ENCODE measurements at places on chromosomes 4 and X.

GRCh38 chr4:147363514-147363913 lies 117.4 kb upstream of the EDNRA start:
- DNase-seq, result no peak

GRCh38 chrX:103742339-103742738 lies 31.6 kb downstream of the TMEM31 start:
- no peak for DNase-seq

DNA sequence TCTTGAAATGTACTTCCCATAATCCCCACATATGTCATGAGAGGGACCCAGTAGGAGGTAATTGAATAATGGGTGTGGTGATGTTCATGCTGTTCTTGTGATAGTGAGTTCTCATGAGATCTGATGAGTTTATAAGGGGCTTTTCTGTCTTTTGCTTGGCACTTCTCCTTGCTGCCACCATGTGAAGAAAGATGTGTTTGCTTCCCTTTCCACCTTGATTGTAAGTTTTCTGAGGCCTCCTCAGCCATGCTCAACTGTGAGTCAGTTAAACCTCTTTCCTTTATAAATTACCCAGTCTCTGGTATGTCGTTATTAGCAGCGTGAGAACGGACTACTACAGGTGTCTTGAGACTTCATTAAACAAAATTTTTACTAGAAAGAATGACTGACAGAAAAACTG lies 323.2 kb downstream of the BMPR1B start:
- no peak for DNase-seq

- no peak for DNase-seq
Observed at GRCh38 chr4:86481440-86481839, 112.7 kb upstream of the PTPN13 start.

DNA sequence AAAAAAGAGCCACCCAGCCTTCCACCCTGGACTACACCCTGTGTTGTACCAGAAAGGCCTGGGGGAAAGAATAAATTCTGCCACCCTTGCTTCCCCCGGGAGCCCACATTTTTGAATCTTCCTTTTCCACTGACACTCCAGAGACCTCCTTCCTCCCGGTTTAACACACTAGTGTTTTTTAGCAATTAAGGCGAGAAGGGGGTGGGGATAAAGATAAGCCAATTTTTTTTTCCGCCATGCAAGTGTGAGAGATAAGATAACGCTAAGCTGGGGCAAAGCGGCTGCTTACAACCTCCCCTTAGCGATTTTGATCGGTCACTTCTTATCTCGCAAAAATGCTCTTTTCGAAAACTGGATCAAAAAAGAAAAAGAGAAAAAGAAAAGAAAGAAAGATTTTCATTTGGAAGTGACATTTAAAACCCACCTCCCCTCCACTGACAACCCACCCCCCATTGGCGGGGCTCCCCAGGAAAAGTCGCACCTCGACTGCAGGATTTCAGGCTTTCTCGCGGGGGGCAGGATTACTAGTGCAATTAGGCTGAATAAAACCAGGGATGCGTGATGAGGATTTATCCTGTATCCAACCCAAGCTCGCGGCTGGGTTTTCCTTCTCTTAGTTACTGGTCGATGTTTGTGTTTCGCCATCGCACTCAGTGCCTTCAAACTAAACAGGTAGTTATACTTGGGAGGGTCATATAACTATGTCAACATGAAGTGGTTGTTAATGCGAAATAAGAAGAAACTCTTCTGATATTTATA lies 6.0 kb upstream of the BCOR start:
- DNase-seq, result no peak

- DNase-seq, result no peak
Observed at GRCh38 chr4:36292556-36293188, 11.3 kb downstream of the DTHD1 start.

- DNase-seq, result no peak
Observed at GRCh38 chr4:177047851-177048174, 255.1 kb upstream of the VEGFC start.

- DNase-seq, result no peak
Observed at GRCh38 chrX:129979207-129979920, 3.1 kb upstream of the BCORL1 start.

GRCh38 chr4:72942565-72942964 lies 127.0 kb downstream of the COX18 start:
- no peak for DNase-seq

- DNase-seq, result no peak
Observed at GRCh38 chrX:94418065-94418464, 744.1 kb downstream of the FAM133A start.

- no peak for DNase-seq
Observed at GRCh38 chr4:162154862-162155540, 8.8 kb downstream of the FSTL5 start.

DNA sequence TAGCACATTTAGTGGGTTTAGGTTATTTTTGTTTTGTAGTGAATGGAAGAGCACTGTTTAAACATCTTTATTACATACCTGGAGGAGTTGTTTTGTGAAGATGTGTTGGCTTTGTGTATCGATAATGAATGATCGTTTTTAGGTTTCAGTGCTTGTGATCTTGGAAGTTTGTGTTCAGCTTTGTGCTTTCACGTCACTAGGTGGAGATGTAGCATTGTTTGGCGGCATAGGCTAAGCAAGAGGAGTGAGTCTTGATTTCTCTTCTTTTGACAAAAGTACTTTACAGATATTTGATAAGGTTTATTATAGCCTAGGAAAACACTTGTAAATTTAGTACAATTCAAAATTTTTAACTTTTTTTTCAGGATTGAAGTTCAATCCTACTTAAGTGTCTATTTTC lies 50.4 kb downstream of the PDK3 start:
- DNase-seq, result no peak

GRCh38 chr4:102598086-102598761 lies 97.1 kb downstream of the NFKB1 start:
- no peak for DNase-seq

DNA sequence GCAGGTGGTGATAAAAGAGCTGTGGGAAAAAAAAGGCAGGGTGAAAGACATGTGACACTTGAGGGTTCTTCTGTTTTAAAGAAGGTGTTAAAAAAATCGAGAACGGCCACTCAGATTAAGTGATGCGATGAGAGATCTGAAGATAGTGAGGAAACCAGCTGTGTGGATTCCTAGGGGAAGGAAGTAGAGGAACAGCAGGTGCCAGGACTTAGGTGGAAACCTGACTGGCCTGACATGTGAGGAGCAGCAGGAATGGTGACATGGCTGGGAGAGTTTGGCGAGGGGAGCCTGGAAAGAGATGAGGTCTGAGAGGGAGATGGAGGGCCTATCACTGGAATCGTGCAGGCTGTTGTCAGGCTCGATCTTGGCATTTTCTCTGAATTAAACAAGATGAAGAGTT lies 55.5 kb downstream of the BMPR1B start:
- no peak for DNase-seq

DNA sequence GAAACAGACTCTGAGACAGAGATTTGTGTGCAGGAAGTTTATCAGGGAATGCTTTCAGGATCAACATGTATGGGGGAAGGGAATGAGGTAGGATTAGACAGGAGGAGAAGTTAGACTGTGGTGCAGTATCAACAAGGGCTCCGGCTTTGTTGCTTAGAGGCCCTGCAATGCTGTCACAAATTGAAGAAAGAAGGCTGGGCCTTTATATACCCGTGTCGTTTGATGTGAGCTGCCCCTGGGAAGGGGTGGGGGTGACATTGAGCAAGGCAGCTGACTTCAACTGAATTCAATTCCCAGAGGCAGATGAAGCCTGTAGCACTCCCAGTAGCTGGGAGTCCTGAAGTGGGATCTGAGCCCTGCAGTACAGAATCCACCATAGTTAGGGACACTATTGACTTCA lies 29.5 kb upstream of the USP9X start:
- DNase-seq, result no peak

- no peak for DNase-seq
Observed at GRCh38 chr4:81723927-81724587, 252.3 kb upstream of the RASGEF1B start.

GRCh38 chr4:184188443-184189400 lies 29.0 kb downstream of the ENPP6 start:
- DNase-seq, result no peak

DNA sequence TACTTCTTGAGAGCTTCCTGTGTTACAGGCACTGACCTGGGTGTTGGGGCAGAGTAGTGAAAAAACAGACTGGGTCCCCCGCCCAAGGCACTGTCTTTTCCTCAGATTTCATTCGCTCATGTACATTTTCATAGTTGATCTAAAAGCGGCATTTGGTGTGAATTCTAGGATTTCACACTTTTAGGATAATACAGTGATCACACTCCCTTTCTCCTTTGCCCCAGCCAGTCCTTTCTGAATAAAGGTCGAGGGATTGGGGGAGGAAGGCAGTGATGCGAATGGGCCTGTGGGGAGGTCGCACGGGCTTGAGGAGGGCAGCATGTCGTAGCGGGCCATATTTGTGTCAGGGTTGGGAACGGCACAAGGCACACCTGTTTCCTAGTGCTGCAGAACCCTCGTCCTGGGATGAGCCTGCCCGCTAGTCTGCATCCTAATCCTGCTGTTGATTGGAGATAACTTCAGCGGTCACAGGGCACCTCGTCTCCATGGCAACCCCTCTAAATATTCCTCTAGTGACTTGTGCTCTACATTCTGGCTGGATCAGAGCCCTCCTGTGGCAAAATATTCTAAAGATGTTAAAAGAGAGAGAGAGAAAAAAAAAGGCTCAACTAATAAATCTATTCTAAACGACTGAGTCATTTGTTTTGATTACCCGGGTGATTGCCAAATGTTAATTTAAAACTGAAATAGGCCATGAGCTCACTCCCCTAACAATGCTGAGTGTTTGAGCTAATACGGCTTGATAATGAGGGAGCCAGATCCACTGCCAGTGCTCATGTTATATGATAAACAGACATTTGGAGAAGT lies 21.8 kb downstream of the FHL1 start:
- no peak for DNase-seq

DNA sequence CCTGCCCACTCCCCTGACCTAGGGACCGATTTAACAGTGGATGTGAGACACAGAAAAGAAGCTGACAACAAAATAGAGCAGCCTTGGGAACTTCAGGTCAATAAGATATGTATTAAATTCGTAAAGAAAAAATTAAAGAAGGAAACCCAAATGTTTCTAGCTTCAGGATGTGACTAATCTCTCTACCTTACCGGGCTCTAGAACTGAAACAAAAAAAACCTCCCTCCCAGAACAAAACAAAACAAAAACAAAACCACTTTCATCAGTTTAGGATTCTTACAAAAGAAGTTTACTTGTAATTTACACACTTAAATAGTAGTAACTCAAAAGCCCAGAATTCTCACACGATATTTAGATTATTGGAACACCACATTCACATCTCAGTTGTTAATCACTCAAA lies 185.8 kb upstream of the RPS6KA3 start:
- DNase-seq, result no peak

GRCh38 chr4:156473151-156473550 lies 498.4 kb downstream of the PDGFC start:
- no peak for DNase-seq

DNA sequence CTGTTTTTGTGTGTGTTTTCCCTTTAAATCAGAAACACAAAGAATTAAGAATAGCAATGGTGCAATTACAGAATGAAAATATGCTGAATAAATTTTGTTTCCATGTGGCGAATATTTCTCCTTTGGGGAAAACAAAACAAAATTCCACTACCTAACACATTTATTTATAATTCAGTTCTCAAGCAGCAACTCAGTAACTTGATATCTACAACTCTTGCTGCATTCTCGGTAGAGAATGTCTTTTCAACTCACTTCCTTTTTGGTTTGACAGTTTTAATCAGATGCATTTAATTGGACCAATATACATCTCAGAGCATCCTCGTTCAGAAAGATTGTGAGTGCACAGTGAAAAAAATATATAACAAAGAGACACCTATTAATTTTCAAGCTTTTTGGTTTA lies 30.8 kb downstream of the ZNF827 start:
- DNase-seq, result no peak

GRCh38 chr4:100804576-100805360 lies 286.9 kb upstream of the EMCN start:
- no peak for DNase-seq

DNA sequence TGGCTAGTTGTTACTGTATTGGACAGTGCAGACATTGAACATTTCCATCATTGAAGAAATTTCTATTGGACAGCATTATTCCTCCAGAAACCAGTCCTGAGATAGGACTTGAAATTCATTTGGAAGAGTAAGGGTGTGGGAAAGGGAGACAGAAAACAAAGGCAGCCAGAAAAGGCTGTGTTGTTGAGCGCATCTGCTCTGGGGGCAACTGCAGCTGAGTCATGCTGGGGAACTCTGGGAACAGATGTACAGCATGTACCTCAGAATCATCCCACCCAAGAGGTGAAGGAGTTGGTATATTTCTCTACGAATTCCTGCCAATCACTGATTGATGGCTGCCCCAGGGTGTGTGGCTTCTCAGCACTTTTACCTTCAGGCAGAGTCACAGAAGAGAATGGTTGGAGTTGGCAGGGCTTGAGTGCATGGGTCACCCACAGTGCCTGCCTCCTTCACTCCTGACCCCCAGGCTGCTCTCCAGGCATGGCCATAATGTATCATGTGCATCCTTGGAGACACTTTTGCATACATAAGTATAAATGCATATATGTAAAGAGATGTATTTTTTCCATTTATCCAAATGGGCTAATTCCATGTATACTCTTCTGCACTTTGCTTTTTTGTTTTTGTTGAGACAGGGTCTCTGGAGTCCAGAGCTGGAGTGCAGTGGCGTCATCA lies 39.4 kb downstream of the GEMIN8 start:
- no peak for DNase-seq

DNA sequence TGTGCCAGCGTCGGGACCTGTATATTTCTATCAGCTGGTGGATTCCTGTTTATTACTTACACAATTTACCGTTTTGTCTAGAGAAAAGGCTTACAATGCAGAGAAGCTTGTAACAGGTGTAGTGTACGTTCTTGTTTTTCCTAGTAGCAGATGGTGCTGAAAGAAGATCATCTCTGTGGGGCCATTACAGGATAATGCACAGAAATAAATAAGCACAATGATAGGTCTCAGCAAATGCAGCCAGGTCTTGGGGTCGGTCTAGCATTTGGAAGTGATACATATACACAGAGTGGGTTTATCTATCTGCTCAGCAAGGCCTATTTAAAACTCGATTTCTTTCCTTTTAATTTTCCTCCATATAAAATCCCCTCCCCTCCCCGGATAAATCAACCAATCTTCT lies 180.9 kb upstream of the LCORL start:
- DNase-seq, result no peak

- no peak for DNase-seq
Observed at GRCh38 chr4:21709031-21709430, 239.5 kb downstream of the KCNIP4 start.

GRCh38 chr4:67721315-67721769 lies 20.4 kb upstream of the UBA6 start:
- no peak for DNase-seq

- DNase-seq, result no peak
Observed at GRCh38 chr4:21709761-21710160, 238.8 kb downstream of the KCNIP4 start.

GRCh38 chr4:149972407-149972806 lies 105.8 kb upstream of the DCLK2 start:
- no peak for DNase-seq

- DNase-seq, result no peak
Observed at GRCh38 chr4:112735474-112735951, 98.6 kb downstream of the LARP7 start.

GRCh38 chr4:156992943-156993342 lies 21.3 kb upstream of the PDGFC start:
- no peak for DNase-seq

- DNase-seq, result no peak
Observed at GRCh38 chr4:83757121-83757621, 221.3 kb downstream of the GPAT3 start.

Measured in cortex of kidney (tissue), 1 donor.